ENCODE measurements at places on chromosomes 11 and 22.

DNA sequence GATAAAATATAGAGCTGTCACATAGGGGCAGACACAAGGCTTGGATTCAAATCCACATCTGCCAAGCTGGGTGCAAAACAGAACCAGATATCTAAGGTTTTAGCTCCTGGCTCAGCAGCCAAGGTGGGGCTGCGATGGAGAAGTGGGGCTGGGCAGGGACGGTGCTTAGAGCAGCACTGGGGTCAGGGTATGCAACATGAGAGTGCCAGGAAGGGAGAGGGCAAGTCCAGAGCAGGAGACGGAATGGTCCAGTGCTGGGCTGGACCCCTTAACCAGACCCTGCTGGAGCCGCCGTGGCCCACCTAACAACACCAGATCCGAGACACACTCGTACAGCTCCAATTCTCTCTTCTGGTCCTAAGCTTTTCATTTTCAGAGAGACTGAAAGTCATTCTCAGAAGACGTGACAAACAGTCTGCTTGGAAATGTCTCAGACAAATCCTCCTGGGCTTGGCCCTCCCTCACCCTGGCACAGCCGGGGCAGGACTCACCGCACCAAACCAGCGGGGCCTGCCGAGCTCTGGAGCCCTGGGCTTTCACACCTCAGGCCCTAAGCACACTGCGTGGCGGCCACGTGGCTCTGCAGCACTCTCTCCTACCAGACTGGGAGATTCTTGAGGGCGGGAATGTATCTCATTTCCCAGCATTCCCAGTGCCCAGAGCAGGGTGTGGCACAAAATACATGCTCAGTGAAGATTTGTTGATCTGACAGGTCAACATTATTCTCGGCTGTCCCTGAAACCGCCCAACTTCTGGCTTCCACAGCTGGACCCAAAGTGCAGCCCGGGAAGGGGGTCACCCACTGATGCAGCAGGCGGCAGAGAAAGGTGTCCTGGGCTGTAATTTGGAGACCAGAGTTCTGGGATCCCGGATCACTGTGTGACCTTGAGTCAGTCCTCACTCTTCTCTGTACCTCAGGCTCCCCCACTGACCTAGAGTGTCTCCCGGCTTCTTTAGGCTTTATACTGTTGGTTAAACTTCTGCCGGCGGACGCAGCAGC, 11.6 kb downstream of the LRRC32 start:
- no peak for DNase-seq

GRCh38 chr11:72727521-72727920, 24.7 kb downstream of the ARAP1 start:
- DNase-seq, result no peak

GRCh38 chr22:48662476-48663135, 1165.1 kb downstream of the BRD1 start:
- no peak for DNase-seq

- DNase-seq, result no peak
Measured at GRCh38 chr11:65107751-65108468, 3.8 kb upstream of the TM7SF2 start.

GRCh38 chr11:127255209-127255608, 254.6 kb upstream of the KIRREL3 start:
- no peak for DNase-seq

- no peak for DNase-seq
Measured at GRCh38 chr22:44344407-44344806, 31.7 kb upstream of the SHISAL1 start.

GRCh38 chr11:44785856-44786607, 59.3 kb downstream of the TSPAN18 start:
- no peak for DNase-seq

DNA sequence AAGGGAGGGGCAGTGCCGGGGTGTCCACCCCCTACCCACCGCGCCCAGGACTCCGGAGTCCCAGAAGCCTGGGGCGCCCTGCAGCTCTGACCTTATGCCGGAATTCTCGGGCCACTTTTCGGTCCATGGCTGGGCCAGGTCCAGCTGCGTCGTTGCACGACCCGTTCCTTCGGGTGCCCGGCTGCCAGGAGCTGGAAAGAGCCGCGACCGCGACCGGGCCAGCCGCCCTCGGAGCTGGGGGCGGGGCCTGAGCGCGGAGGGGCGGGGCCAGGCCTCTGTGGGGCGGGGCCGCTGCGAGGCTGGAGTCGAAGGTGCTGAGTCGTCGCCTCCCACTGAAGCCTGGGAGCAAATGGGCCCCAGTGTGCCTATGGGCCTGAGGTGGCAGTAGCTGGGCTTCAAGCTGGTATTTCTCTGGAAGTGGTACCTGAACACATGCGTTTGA, at the start of gene USH1C:
USH1C (minus strand) TSS at position 236 of the 442 bp plus-strand sequence; CDS start at position 127, 109 bp downstream.
- DNase-seq, result no peak
